ENCODE measurements at places on chromosomes 7 and 10.

- no peak for DNase-seq
Measured at GRCh38 chr7:32587411-32587948, 92.2 kb downstream of the AVL9 start.

- DNase-seq = no peak
Measured at GRCh38 chr7:48548667-48549066, 375.7 kb upstream of the CDC14C start.

DNA sequence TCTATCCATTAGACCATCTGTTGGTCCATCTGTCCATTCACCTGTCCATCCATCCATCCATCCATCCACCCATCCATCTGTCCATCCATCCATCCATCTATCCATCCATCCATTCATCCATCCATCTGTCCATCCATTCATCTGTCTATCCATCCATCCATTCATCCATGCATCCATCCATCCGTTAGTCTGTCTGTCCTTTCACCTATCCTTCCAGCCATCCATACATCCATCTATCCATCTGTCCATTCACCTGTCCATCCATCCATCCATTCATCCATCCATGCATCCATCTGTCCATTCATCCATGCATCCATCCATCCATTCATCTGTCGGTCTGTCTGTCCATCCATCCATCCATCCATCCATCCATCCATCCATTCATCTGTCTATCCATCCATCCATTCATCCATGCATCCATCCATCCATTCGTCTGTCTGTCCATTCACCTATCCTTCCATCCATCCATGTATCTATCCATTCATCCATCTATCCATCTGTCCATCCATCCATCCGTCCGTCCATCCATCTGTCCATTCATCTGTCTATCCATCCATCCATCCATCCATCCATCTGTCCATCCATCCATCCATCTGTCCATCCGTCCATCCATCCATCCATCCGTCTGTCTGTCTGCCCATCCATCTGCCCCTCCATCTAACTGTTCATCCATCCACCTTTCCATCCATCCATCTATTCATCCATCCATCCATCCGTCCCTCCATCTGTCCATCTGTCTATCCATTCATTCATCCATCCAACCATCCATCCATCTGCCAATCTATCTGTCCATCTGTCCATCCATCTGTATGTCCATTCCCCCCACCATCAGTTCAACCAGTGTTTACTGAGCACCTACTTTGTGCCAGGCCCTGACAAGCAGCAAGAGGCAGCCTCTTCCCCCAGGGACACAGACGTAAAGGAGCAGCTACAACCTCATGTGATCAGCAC, 4.8 kb upstream of the LFNG start:
- DNase-seq = no peak

DNA sequence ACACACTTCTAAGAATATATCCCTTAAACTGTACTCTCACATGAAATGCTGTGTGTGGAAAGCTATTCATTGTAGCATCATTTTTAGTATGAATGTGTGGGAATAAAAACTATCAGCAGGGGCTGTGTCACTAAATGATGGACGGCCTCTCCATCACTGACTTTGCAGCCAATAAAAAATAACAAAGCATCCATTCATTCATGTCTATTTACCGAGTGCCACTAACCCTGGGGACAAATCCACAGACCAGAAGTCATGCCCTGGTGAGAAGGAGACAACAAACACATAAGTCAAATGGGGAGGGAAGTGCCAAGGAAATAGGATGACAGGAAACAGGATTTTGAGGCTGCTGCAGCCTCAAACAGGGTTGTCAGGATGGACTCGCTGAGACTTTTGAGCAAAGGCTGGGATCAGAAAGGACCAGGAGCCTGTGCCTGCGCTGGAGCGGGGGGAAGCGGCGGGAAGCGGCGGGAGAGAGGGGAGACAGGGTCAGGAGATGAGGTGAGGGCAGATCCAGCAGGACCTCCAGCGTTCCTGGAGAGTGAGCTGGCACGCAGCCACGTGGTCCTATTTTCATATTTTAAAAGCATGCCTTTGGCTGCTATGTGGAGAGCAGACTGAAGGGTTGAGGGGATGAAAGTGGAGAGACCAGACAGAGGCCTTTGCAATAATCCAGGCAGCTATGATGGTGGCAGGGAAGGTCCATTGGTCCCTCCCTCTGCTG, 2.2 kb upstream of the NOM1 start:
- no peak for DNase-seq

DNA sequence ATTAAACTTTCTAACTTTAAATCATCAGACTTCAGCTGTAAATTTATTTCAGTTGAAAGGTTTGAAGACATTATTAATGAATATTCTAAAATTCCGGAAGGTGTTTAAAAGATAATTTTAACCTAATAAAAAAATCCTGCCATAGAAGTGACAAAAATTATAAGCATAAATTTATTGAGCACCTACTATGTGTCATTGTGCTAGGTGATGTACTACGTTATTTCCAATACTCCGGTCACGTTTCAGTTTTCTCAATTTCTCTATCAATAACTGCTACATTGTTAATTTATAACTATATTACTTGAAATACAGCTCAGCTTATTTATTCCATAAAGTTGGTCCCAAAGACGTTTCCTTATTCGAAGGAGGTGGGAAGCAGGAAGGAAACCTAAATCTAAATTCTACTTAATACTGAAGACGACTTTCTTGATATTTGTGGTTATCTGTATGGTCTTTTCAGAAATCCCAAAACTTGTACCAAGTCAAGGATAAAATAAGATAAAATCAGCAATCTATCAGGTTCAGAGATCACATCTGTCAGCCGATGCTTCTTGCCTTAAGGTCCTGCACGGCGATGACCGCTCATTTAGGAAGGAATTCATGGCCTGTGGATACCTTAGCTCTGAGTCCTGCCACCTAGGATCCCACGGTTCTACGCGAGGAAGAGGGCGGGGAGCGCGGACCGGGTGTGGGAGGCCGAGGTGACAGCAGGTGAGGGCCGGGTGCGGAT, 1.2 kb upstream of the ZEB1 start:
- no peak for DNase-seq

- DNase-seq = no peak
Measured at GRCh38 chr10:56624082-56624481, 263.0 kb upstream of the ZWINT start.

GRCh38 chr7:2005786-2006185, 227.0 kb downstream of the MAD1L1 start:
- no peak for DNase-seq

DNA sequence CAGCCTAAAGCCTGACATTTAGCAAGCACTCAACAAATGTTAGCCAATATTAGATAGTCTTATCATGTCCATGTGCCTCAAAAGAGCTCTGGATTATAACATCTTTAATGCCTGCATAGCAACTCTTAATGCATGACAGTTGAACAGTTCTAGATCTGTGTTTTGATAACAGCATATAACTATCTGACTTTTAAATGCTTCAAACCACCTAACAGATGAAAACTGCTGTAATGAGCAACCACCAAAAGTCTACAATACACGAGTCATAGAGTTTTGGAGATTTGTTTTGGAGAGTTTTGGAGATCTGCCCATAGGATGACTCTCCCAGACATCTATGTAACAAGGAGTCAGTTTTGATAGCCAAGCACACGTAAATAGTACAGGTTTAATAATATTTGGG, 227.3 kb downstream of the TWIST1 start:
- DNase-seq = no peak

DNA sequence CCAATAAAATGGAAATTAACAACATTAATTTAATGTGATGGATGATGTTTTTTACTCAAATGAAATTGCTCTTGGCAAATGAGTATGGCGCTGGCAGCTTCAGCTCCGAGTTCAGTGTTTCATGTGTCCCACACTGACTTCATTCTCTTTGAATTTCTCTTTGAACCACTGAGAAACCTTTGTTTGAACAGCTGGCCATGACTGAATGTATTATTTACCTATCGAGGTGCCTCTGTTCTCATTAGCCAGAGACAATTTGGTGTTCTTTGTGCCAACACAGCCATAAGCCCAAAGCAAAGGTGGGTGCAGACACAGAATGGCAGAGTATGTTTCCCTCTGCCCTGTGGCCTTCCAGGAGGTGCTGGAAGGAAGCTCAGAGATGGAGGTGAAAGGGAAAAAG, 42.1 kb downstream of the TMEM178B start:
- DNase-seq = no peak

GRCh38 chr10:75211007-75211691, 553 bp downstream of the VDAC2 start:
- no peak for DNase-seq

- no peak for DNase-seq
Measured at GRCh38 chr7:151844071-151844824, 32.7 kb downstream of the PRKAG2 start.

- DNase-seq = no peak
Measured at GRCh38 chr7:79872176-79872575, 262.5 kb upstream of the GNAI1 start.

- no peak for DNase-seq
Measured at GRCh38 chr7:4739528-4739992, 35.9 kb upstream of the AP5Z1 start.
